Stimulated activated CD4-positive, alpha-beta T cell treated with anti-CD3 and anti-CD28 coated beads, Interleukin-1b, Interleukin-23, amount 100 ng/mL, for 1 hour (primary cell): ENCODE measurements at places on chromosomes 2 and 18.

DNA sequence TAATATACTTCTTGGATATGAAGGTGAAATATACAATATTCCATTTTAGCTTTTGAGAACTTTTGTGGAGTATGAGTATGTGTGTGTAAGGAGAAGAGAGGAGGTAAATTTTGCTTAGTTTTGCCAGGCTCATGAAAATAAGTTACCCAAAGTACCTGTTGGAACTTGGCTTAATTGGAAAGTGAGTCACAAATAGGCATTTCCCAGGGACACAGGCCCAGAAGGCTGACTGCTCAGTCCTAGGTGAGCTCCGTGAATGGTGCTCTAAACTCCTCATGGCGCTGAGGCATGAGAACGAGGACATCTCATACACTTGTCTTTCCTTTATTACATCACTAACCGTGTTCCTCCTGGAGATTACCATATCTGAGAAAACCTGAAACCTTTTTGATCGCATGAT is 148.5 kb upstream of the RAB12 start:
- DNase-seq: no peak

GRCh38 chr2:200899482-200899881 is 10.3 kb downstream of the NIF3L1 start:
- no peak for DNase-seq

- DNase-seq: no peak
Measured at GRCh38 chr2:140701726-140702125, 1429.1 kb downstream of the LRP1B start.

GRCh38 chr18:56245866-56246580 is 392.4 kb downstream of the TXNL1 start:
- no peak for DNase-seq

GRCh38 chr2:28926847-28927246 is 32.4 kb downstream of the WDR43 start:
- DNase-seq: no peak

GRCh38 chr18:23832911-23833310 is 143.7 kb downstream of the LAMA3 start:
- no peak for DNase-seq

DNA sequence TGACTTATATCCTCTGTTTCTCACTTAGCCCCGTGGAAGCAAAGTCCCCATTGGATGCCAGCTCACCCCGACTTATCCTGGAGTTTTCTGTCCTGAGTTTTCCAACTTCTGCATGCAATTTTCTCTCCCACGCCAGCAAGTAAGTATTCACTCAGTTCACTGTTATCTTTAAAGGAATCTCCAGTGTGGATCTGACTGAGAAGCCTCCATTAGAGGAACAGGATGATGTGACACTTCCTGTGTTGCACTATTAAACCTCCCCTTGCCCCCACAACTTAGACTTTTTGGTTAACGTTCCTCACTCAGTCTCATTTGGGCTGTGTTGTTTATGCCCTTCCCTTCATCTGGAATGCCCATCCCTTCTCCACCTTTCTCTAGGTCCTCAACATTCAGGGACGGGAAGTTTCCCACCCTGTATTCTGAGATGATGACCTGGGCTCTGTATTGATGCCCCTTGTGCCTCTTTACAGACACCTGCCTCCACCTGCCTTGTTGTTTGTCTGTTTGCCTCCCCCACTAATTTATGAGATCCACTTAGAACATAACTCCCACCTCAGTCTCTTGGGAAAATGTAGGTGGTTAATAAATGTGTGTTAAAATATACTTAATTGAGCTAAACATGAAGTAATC is 536.1 kb upstream of the RAB6C start:
- no peak for DNase-seq

GRCh38 chr2:236370847-236371409 is 106.7 kb upstream of the ASB18 start:
- DNase-seq: no peak

DNA sequence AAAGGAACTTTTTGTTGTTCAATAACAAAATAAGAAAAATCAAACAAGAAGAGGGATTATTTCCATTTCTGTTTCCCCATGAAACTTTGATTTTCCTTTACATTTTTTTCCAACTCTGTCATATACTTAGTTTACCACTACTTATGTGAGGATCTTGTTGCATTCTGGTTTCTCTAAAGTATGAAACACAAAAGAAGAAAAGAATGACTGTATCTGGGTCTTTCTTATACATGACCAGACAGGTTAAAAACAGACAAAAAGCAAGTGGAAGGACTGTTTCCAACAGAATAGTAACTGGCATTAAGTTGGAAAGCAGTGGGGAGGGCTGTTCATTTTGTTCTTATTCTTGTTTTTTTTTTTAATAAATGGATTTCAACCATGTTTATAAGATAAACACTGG is 1207.8 kb upstream of the FAM98A start:
- no peak for DNase-seq

GRCh38 chr2:212549941-212550340 is 11.3 kb upstream of the ERBB4 start:
- no peak for DNase-seq

DNA sequence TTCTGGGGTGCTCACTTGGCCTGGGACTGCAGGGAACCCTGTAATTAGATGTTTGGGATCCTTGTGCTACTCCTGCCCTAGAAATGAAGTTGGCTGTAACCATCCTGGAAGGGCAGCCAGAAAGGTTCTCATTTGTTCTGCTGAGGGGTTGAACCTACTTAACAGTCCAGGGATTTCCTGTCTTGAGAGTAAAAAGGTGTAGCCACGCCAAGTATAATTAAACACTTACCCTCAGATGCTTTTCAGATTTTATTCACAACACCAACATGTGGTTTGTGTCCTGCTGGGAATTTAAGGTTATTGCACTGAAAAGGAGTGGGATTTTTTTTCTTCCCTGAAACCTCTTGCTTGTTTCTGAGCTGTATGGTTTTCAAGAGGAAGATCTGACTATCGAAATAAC is 222.4 kb upstream of the APCDD1 start:
- no peak for DNase-seq

DNA sequence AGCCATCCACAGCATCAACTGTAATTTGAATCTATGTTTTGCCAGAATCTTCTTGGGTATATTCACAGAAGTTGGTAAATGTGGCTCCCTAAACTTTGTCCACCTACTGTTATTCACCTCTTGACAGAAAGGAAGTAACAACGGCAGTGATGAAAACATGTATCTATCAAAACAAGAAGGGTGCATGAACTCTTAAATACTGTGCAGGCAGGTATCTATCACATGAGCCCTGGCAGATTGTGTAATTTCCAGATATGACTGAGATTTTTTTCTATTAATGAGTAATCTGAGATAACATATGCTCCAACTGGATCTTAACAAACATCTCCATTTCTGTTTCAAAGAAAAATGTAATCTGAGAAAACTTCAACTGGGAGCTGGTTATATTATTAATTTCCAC is 36.6 kb downstream of the SFT2D3 start:
- DNase-seq: no peak

- DNase-seq: no peak
Measured at GRCh38 chr18:49174478-49174877, 223.7 kb upstream of the SMAD7 start.

GRCh38 chr18:23532848-23533247 is 29.5 kb downstream of the RMC1 start:
- DNase-seq: no peak

GRCh38 chr2:43082111-43082894 is 144.1 kb downstream of the ZFP36L2 start:
- DNase-seq: no peak

DNA sequence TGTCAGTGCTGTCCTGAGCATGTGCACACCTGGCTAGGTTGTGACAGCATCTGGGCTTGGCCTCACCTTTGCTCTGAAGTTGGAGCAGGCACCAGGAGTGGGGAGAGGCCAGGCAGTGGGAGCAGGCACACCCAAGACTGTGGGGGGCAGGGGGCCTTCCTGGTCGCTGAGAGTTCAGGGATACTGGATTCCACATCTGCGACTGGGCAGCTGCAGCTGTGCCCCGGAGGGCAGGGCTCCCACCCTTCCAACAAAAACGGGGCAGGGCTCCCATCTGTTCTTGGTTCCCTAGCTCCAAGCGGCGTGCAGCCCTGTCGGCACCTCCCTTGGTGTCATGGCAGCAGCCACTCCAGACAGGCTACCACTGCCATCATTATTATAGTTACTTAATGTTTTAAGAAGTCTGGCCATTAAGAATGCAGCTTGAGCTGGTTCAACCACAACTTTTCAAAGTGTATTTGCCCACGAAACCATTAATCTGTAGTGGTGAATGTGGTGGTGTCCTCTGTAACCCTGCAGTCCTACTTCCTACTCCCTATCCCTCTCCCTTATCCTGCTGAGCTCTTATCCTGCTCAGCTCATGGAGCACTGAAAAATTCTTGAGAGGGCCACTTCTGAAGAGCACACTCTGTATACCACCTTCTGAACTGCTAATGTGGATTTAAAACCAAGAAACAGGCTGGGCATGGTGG is 48.0 kb upstream of the RAB1A start:
- DNase-seq: no peak

DNA sequence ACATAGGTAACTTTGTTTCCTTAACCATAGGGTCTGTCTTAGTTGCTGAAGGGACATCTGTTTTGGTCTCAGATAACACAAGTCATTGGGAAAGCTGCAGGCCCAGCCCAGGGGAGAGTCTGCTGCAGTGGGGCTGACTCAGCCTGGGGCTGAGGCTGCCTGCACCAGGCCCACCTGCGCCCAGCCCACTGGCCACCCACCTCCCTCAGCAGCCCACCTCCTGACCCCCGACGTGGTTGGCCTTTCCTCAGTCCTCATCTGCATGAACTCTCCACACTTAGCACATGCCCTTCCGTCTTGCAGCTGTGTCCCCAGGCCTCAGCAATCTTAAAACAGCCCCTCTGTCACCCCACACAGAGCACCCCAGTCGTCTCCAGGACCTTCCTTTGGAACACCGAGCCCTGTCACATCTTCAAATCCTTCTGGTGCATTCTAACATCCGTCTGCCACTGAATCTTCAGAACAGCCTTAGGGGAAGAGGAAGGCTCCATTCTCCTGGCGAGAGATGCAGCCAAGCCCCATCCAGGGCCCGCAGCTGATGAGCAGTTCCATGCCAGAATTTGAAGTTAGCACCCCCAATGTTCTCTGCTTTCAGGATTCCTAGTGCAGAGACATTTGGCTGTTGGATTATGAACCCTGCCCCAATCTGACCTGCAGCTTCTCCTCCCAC is 231.4 kb downstream of the SEPTIN10 start:
- DNase-seq: no peak

DNA sequence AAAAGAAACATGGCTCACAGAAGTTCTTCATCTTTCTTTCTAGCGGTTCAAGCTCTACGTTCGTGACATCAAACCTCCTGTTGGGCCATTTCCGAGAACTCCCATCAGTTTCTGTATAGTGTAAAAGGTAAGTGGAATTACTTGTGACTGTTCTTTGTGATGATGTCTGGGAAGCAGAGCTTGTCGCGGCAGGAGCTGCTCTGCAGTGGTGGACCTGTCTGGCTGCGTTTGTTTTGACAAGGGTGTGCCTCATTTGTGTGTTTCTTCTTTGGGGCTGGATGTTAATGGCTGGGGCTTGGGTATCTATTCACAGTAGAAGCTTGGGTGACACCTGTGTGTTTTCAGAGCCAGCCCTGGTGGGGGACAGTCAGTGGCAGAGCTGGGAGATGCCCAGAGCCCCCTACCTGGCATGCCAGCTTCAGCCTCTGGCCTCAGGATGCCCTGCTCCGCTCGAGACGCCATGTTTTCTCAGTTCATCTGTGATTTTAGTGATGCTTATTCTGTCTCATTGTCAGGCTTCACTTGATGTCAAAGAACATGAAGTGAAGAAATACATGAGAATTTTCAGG is 59.6 kb downstream of the LDLRAD4 start:
- no peak for DNase-seq

DNA sequence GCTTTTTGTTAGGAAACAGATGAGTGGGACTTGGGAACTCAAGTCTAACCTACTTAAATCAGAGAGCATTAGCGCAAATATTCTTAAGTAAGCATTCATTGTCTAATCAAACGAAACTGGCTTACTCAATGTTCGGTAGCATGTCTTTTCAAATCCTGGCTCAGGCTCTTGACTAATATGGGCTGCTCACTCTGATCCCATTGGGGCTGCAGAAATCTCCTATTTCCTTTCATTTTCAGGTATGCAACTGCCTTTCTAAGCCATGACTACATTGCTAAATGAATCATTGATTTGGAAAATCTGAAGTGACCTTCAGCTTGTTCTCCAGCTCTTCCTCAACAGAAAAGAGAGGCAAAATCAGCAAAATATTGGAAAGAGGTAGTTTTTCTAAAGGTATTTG is 2084.4 kb upstream of the PIK3C3 start:
- DNase-seq: no peak

GRCh38 chr2:48799601-48800000 is 44.1 kb upstream of the LHCGR start:
- no peak for DNase-seq
